NAMALWA (cell line): ENCODE measurements at places on chromosomes 4 and X.

GRCh38 chr4:81399306-81400086, 72.2 kb downstream of the RASGEF1B start:
- DNase-seq: no peak

DNA sequence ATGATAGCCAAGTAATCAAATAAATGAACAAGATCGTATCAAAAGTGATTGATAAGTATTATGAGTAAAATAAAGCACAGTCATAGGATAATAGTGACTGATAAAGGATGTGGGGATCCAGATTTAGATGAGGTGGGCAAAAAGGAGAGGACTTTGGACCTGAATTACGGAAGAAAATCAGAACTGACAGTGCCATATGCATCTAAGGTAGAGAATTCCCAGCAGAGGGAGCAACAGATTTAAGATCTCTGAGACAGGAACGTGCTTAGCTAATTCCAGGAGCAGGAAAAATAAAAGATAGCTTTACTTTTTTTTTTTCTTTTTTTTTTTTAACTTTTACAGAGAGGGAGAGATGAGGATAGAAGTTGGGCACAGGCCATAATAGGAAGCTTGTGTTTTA, 189.9 kb downstream of the NWD2 start:
- no peak for DNase-seq

DNA sequence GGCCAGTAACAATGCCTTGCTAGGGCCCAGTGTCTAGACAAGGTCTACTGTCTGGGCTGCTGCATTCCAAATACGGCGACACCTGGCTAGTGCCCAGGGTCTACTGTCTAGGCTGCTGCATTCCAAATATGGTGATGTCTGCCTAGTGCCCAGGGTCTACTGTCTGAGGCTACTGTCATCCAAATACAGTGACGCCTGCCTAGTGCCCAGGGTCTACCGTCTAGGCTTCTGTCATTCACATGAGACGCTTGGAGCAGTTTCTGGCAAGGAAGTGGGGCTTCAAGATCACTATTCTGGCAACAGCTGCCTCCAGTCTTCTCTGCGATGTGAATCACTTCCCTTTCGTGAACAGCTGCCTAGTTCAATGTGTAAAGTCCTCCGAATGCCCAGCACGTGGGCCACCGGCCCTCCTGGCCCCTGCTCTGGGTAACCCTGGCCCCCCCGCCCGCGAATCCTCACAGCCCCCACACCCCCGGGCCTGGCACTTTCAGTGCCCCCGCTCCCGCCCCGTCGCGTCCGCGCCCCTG, 12.7 kb downstream of the ACOX3 start:
- DNase-seq: peak; percentile 77

DNA sequence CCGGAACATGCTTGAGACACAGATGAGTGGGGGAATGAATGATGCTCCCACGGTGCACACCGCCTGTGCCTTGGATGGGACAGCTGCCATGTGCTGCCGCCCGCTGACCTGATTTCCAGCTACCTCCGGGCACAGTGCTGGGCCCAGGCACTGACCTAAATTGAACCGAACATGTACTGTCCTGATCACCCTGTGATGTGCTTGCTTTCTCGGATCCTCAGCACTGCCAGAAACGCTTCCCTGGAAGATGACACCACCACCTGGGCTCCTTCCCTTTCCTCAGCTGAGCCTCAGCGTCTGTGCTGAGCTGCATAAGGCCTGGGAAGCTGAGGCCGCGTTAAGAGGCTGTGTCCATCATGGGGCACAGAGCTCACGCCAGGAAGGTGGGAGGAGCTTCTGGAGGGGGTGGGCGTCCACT, 39.3 kb upstream of the MXD4 start:
- DNase-seq: no peak

DNA sequence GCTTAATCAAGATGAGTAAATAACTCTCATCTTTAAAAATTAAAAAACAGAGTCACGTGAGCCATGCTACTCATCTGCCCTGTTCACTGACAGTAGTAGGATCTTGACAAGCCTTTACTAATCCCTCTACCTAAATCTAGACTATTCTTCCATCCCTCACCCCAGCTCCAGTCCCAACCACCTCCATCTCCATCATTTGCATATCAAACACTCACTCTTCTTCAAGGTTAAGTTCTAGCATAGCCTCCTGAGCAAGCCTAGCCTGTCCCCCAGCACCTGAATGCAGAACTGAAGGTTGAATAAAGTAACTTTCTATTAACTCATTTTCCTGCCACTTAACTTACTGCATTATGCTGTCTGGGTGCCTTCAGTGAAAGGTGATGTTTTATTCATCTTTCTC, 72.5 kb downstream of the YIPF7 start:
- DNase-seq: no peak

- no peak for DNase-seq
Observed at GRCh38 chrX:37454537-37455285, 105.5 kb downstream of the PRRG1 start.

GRCh38 chr4:40032785-40033184, 23.9 kb upstream of the N4BP2 start:
- DNase-seq: no peak

DNA sequence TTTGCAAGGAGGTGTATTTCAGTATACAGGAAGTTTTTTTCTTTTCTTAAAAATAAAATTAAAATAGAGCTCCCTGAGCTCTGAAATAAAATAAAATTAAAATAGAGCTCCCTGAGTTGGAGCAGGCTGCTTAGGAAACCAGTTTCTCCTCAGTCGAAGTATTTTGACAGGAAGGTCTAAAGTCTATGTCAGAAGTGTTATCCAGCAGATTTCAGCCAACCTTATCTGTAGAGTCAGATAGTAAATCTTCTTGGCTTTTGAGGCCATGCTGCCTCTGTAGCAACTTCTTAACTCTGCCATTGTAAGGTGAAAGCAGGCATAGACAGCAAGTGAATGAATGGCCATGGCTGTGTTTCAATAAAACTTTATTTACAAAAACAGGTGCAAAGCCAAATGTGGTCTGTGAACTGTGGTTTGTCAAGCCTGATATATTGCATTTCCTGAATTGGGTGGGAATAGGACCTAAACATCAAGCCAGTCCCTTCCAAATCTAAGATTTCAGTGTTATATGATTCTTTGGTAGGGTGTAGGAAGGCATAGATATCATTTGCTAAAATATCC, 9.5 kb upstream of the KLKB1 start:
- DNase-seq: peak; percentile 35

GRCh38 chr4:147863808-147864472, 132.1 kb downstream of the ARHGAP10 start:
- no peak for DNase-seq

GRCh38 chrX:101062176-101062575, 10.3 kb upstream of the TRMT2B start:
- no peak for DNase-seq

- DNase-seq: no peak
Observed at GRCh38 chrX:39324233-39324930, 523.1 kb downstream of the MID1IP1 start.

DNA sequence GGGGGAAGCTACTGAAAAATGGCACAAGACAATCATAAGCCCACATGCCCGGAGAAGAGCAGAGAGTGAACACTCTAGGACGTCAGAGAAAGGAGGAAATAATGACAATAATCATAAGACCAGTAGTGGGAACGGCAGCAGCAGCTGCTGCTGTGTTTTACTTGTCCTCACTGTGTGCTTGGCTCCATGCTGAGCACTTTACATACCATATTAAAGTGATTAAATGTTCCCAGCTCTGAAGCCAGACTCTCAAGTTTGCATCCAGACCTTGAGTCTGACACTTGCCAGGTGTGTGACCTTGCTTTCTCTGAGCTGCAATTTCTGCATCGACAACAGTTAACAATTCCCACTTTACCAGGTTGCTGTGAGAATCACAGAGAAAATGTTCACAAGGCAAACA, 255.4 kb downstream of the SPANXN1 start:
- no peak for DNase-seq

DNA sequence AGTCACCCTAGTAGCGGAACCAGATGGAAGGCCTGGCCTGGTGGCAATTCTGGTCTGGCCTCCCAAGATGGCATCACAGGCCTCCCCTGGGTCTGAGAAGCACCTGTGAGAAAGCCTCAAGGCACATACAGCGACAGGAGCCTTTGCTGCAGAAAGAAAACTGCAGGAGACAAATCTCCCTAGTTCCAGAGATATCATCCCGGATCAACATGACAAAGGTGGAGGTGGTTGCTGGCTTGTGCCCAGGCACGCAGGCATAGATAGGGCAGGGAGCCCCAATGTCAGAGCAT, 93.6 kb downstream of the BCOR start:
- no peak for DNase-seq
